ENCODE measurements at places on chromosomes 5 and 9. TPM values are rescaled to one million over a fixed set of nuclear protein-coding genes. Genes with fewer than 3 reads are reported as not detected.
A peak's percentile ranks its signal among the peaks of the same experiment; 100 is the strongest.

DNA sequence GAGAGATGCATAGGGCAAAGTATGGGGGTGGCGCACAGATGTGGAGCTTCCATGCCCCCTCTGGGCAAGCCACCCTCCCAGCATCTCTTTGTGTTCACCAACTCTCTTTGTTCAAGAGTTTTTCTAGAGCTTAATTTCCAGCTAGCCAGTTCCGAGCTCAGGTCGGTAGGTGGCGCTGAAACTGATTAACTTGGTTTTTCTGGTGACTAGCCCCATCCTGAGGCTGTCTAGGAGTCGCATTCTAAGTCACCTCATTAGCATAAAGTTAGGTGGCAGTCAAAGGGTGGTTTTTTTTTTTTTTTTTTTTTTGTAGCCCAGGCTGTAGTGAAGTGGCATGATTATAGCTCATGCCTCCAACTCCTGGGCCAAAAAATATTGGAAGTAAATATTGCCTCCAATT, 476.4 kb downstream of the KDM4C start:
- no peak for DNase-seq

GRCh38 chr9:34633851-34634550, 3.6 kb downstream of the SIGMAR1 start:
- DNase-seq: peak; percentile 70

- no peak for DNase-seq
Observed at GRCh38 chr9:127874301-127875221, 2.9 kb downstream of the AK1 start.

DNA sequence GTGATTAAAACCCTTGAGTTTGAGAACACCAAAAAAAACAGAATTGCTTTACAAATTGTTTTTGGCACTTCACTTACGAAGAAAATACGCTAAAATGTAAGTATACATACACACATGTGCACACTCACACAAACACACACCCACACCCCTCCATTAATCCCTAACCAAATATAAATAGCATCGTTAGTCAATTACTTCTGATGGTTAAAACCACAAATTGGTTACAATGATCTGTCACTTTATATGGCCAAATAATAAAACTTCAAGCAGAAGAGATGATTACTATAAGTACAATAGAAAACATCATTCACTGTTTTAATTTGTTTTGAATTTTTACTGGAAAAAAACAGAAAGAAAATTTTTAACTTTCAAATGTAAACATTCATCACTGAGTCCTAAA, 103.5 kb downstream of the NFIB start:
- DNase-seq: no peak

GRCh38 chr5:123283031-123283430, 140.2 kb downstream of the CEP120 start:
- DNase-seq: no peak

GRCh38 chr5:78537411-78537810, 111.2 kb downstream of the LHFPL2 start:
- DNase-seq: no peak

F12 gene
- total RNA-seq: 4.2 TPM

TRIM41 gene
- total RNA-seq: 34.9 TPM

ADAMTS2 gene
- total RNA-seq: 13.6 TPM
